PC-3 (cell line): ENCODE measurements at places on chromosomes 5 and 9. TPM values are rescaled to one million over a fixed set of nuclear protein-coding genes. Genes with fewer than 3 reads are reported as not detected.
A peak's percentile ranks its signal among the peaks of the same experiment; 100 is the strongest.

- no peak for DNase-seq
- H3K4me1 ChIP-seq, result peaks cover 29% of the 10 kb centered on the region
Observed at GRCh38 chr5:37665889-37666288, 174.0 kb downstream of the GDNF start.

DNA sequence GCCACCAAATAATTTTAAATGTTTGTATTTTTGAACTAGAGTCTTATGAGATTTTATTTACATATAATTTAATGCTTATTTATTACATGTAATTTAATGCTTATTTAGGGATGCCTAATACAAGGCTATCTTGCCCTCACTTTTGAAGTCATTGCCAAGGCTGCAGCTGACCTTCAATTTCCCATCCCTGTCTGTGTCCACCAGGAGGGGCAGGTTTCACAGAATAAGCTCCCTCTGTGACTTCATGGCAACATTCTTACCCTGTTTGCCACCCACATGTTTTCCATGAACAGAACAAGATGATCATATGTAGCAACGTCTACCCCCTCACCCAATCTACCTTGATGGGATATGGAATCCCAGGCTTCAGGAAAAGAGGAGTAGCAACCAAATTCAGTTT lies 27.0 kb downstream of the C5 start:
- DNase-seq, result no peak
- H3K27me3 ChIP-seq, result no peaks in the 10 kb centered on the region
- no peak overlapping the region for H3K27ac ChIP-seq
- H3K4me1 ChIP-seq, result peaks cover 26% of the 10 kb centered on the region
- H3K4me3 ChIP-seq, result no peak overlapping the region
- no peaks in the 10 kb centered on the region for H3K36me3 ChIP-seq

DNA sequence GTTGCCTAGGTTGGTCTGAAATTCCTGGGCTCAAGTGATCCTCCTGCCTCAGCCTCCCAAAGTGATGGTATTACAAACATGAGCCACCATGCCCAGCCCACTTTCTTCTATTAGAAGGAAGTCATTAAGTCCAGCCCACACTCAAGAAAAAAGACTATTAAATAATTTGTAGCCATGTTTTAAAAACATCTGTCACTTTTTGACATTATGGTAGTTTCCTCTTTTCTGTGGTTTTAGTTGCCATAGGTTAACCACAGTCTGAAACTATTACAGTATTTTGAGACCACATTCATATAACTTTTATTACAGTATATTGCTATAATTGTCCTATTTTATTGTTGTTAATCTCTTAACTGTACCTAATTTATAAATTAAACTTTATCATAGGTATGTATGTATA lies 31.9 kb upstream of the C5orf24 start:
- DNase-seq, result no peak
- no peak overlapping the region for H3K4me3 ChIP-seq
- H3K27ac ChIP-seq, result no peak overlapping the region
- H3K36me3 ChIP-seq, result peaks cover 12% of the 10 kb centered on the region; the same call in 1 of the 2 replicates

DNA sequence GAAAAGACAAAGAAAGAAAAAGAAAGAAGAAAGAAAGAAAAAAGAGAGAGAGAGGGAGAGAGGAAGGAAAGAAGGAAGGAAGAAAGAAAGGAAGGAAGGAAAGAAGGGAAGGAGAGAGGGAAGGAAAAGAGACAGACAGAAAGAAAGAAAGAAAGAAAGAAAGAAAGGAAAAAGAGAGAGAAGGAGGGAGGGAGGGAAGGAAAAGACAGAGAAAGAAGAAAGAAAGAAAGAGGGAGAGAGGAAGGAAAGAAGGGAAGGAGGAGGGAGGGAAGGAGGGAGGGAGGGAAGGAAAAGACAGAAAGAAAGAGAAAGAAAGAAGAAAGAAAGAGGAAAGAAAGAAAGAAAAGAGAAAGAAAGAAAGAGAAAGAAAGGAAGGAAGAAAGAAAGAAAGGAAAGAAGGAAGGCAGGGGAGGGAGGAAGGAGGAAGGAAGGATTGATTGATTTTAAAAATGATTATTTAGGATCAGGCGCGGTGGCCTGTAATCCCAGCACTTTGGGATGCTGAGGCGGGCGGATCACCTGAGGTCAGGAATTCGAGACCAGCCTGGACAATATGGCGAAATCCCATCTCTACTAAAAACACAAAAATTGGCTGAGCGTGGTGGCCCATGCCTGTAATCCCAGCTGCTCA lies 23.3 kb upstream of the TOR1B start:
- DNase-seq, result no peak
- H3K4me3 ChIP-seq, result no peak overlapping the region
- no peak overlapping the region for H3K27ac ChIP-seq
- H3K4me1 ChIP-seq, result peaks cover 20% of the 10 kb centered on the region
- no peaks in the 10 kb centered on the region for H3K36me3 ChIP-seq
- no peaks in the 10 kb centered on the region for H3K27me3 ChIP-seq

CER1 gene
- not detected in 2 replicates for total RNA-seq

DNA sequence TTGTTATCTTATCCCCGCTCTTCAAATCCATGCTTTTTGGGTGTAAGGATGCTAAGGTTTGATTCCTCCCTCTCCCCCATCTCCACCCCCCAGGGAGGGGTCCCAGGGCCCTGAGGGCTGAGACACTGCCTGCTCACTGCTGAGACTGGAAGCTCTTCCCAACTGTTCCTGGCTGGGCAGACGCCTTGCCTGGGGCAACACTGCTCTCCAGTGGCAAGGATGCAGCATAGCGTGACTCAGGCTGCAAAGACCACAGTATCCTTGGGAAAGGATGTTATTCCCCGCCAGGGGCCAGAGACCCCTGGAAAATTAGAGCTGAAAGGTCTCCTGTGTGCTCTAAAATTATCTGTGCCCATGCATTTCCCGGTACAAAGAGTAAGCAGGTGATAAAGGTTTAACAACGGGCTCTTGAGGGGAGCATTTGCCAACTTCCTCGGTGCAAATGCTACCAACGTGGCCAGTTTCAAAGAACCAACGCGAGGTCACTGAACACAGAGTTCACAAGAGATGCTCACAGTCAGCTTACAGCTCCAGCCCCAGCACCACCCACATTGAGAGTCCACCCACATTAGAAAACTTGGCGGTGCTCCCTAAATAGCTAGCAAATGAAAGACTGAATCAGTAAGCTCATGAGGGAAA lies 271.9 kb downstream of the NSG2 start:
- H3K27me3 ChIP-seq, result peaks cover 51% of the 10 kb centered on the region
- H3K4me3 ChIP-seq, result no peak overlapping the region
- DNase-seq, result peak; percentile 80
- no peak overlapping the region for H3K27ac ChIP-seq

GOLGA2 gene
- total RNA-seq, result 60.5 and 86.1 TPM in 2 replicates

CRAT gene
- total RNA-seq, result 12.8 and 16.1 TPM in 2 replicates

GPRIN1 gene
- 18.7 and 19.9 TPM in 2 replicates for total RNA-seq

DNA sequence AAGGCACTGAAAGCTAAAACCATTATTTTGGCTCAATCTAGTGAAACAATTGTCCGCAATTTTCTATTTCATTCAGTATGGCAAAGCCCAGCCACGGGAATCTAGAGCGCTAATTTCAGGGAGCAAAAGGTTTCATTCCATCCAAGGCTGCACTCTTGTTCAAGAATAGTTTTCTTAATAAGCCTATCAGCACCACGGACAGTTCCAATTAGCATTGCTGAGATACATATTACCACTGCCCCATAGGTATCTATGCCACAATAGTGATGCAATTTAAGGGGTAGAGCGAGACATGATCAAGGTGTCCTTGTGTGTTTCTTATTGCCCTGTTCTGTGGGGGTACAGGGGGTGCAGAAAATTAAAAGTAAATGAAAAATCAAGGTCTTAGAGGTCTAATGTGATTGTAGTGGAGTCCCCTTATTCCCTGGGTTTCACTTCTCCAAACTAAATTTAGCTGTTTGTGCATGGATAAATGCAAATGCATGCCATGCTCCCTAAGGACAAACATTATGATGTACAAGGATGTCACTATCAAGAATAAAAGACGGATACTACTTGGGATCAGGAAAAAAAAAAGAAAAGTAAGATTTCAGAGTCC lies 45.5 kb downstream of the SPOCK1 start:
- H3K4me3 ChIP-seq, result no peak overlapping the region
- peak; percentile 59 for DNase-seq
- no peaks in the 10 kb centered on the region for H3K27me3 ChIP-seq
- H3K4me1 ChIP-seq, result no peaks in the 10 kb centered on the region
- no peaks in the 10 kb centered on the region for H3K36me3 ChIP-seq

- H3K27me3 ChIP-seq, result no peaks in the 10 kb centered on the region
- DNase-seq, result no peak
- peaks cover 9% of the 10 kb centered on the region; the same call in 1 of the 2 replicates for H3K4me1 ChIP-seq
- H3K27ac ChIP-seq, result no peak overlapping the region
Observed at GRCh38 chr9:127293767-127294166, 29.2 kb downstream of the GARNL3 start.

GRCh38 chr9:95073042-95073607 lies 244.4 kb downstream of the FANCC start:
- H3K36me3 ChIP-seq, result peaks cover 8% of the 10 kb centered on the region; the same call in 1 of the 2 replicates
- no peaks in the 10 kb centered on the region for H3K27me3 ChIP-seq
- DNase-seq, result peak; percentile 29
- no peaks in the 10 kb centered on the region for H3K4me1 ChIP-seq
- H3K4me3 ChIP-seq, result no peak overlapping the region
- H3K27ac ChIP-seq, result no peak overlapping the region

GRCh38 chr9:32590898-32591297 lies 17.9 kb upstream of the NDUFB6 start:
- H3K27ac ChIP-seq, result peak overlapping the region; percentile 95
- peak; percentile 80 for DNase-seq
- no peaks in the 10 kb centered on the region for H3K27me3 ChIP-seq
- H3K4me1 ChIP-seq, result peaks cover 15% of the 10 kb centered on the region
- no peak overlapping the region for H3K4me3 ChIP-seq

- H3K27me3 ChIP-seq, result no peaks in the 10 kb centered on the region
- peak; percentile 85 for DNase-seq
- H3K27ac ChIP-seq, result no peak overlapping the region
- no peaks in the 10 kb centered on the region for H3K36me3 ChIP-seq
- peaks cover 12% of the 10 kb centered on the region; the same call in 1 of the 2 replicates for H3K4me1 ChIP-seq
Observed at GRCh38 chr9:88852794-88853193, 138.5 kb upstream of the S1PR3 start.

PTGS1 gene
- 0.44 and 0.86 TPM in 2 replicates for total RNA-seq

DNA sequence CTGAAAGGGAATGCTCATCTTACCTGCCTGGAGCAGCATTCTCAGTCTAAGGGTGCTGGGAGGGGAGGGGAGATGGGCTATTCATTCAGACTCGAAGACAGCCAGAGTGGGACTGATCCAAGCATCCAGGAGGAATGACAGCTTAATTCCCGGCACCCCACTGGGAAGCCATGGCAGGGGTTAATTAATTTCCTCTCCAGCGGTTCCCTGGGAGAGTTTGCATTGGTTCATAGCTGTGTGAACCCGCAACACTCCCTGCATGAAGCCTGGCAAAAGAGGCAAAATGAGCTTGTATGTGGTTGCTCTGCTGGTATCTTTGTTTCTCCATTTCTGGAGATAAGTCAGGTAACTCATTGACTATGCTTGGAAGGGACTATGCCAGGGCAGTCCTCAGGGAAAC lies 401.0 kb upstream of the SLC24A2 start:
- no peak overlapping the region for H3K4me3 ChIP-seq
- H3K4me1 ChIP-seq, result no peaks in the 10 kb centered on the region
- no peaks in the 10 kb centered on the region for H3K36me3 ChIP-seq

SLC36A2 gene
- total RNA-seq, result not detected in 2 replicates

DNA sequence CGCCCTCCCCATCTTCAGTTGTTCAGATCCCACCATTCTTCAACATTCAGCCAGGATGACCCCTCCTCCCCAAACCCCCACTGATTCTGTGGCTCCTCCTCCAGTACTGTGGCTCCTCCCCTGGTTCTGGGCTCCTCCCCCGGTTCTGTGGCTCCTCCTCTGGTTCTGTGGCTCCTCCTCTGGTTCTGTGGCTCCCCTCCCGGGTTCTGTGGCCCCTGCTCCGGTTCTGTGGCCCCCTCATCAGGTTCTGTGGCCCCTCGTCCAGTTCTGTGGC lies 32.8 kb downstream of the C5orf15 start:
- H3K4me3 ChIP-seq, result no peak overlapping the region
- no peaks in the 10 kb centered on the region for H3K27me3 ChIP-seq
- no peaks in the 10 kb centered on the region for H3K36me3 ChIP-seq
- no peaks in the 10 kb centered on the region for H3K4me1 ChIP-seq
- no peak overlapping the region for H3K27ac ChIP-seq

SLC24A2 gene
- not detected in 2 replicates for total RNA-seq

- no peaks in the 10 kb centered on the region for H3K27me3 ChIP-seq
- H3K36me3 ChIP-seq, result no peaks in the 10 kb centered on the region; the same call in 1 of the 2 replicates
- H3K27ac ChIP-seq, result no peak overlapping the region
- H3K4me3 ChIP-seq, result no peak overlapping the region
- peaks cover 13% of the 10 kb centered on the region for H3K4me1 ChIP-seq
Observed at GRCh38 chr9:36993933-36994764, 39.9 kb downstream of the PAX5 start.

MEF2C gene
- total RNA-seq, result 4.4 and 8.0 TPM in 2 replicates

- no peak overlapping the region for H3K27ac ChIP-seq
- no peak for DNase-seq
- H3K4me1 ChIP-seq, result no peaks in the 10 kb centered on the region
- no peak overlapping the region for H3K4me3 ChIP-seq
- H3K27me3 ChIP-seq, result no peaks in the 10 kb centered on the region
Observed at GRCh38 chr5:95924720-95925377, 36.8 kb downstream of the ELL2 start.

SEC24A gene
- 5.6 and 7.7 TPM in 2 replicates for total RNA-seq

DNA sequence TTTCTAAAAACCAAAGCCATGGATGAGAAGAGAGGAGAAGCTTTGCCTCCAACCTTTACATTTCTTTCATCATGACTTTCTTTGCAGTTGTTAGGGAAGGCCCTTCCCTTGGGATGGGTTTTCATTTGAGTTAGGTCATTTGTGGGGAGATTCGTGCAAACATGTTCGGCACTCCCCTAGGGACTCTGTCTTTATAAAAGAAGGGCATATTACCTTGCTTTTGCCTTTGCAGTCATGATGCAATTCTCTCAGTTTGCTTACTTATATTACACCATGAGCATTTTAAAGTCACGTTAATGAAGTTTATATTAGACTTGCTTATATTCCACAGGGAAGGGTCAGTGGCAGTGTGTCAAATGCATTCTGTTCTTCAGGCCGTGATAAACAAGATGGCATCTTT lies 289.3 kb upstream of the WWC1 start:
- H3K4me1 ChIP-seq, result no peaks in the 10 kb centered on the region
- DNase-seq, result no peak
- H3K36me3 ChIP-seq, result no peaks in the 10 kb centered on the region
- no peak overlapping the region for H3K27ac ChIP-seq
- H3K27me3 ChIP-seq, result peaks cover 44% of the 10 kb centered on the region

- DNase-seq, result no peak
- H3K36me3 ChIP-seq, result no peaks in the 10 kb centered on the region
- H3K27ac ChIP-seq, result no peak overlapping the region
- no peaks in the 10 kb centered on the region for H3K27me3 ChIP-seq
- H3K4me3 ChIP-seq, result no peak overlapping the region
Observed at GRCh38 chr9:93906195-93906880, 48.8 kb downstream of the BARX1 start.

GRCh38 chr9:112997236-112997941 lies 14.6 kb downstream of the ZNF883 start:
- H3K4me1 ChIP-seq, result no peaks in the 10 kb centered on the region
- no peak overlapping the region for H3K4me3 ChIP-seq
- H3K27ac ChIP-seq, result no peak overlapping the region
- no peaks in the 10 kb centered on the region; the same call in 1 of the 2 replicates for H3K36me3 ChIP-seq
- DNase-seq, result no peak
- no peaks in the 10 kb centered on the region for H3K27me3 ChIP-seq
